HT-29 (cell line): ENCODE measurements at places on chromosomes 11 and 22.
A peak's percentile ranks its signal among the peaks of the same experiment; 100 is the strongest.

DNA sequence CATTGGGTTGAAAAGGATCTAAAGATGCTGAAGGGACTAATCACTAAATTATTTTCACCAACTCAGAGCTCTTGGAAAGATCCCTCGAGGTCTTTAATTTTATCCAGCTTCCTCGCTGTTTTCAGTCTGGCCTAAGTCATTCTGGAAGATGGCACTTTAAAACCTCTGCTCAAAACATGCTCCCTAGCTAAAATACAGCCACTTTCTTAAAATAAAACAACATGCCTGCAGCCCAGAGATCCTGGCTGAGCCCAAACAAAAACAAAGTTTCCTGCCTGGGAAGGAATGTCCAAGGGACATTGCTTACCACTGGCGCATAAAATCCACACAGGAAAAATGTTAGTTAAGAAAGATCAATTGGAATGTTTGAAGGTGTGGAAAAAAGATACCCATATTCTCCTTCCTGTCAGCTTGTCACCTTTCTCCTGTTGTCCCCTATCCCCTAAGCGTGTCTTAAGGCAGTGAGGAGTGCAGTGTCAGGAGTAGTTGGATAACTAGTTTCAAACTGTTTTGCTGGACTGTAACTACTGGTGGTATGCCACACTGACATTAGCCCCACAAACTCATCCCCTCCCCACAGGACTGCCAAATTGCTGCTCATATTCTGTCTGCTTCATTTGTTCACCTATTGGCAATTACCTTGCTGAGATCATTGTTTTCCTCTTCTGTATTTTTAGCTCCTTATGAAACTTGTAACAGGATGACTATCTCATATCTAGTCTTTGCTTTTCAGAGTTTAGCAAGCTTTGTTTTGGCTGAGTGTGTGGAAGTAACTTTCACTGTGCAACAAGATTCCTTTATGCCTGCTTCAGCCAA, 108.3 kb upstream of the SESN3 start:
- DNase-seq: no peak

DNA sequence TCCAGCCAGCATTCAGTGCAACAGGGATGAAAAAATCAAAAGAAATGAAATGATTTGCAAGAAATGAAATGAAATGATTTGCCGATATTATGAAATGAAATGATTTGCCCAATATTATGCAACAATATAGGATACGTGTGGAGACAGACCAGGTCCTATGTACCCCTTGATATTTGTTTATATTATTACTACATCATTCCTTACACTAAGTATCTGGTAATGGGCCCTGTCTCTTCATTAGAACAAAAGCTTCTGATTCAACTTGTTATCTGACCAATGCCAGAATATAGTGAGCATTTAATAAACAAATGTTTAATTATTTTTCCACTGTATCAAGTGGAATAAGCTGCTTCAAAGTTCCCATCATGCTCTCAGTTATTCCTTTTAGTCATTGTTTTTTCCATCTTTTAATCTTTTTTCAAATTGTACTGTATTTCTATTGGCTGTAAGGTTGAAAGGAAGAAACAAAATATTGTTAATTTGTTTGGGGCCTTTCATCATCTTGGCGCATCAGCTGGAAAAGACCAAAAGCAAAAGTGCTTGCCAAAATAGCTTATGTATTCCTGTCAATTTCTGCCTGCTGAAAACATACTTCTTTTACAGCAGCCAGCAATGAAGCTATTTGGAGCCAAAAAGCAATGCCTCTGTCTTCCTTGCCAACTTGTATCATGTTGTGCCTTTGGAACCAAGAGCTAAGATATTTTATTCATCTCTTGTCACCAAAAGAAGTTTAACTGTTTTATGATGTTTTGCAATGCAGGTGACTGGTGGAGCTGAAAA, 2314.9 kb downstream of the LRRC4C start:
- DNase-seq: no peak

GRCh38 chr11:102914238-102915043, 39.7 kb upstream of the MMP12 start:
- DNase-seq: peak; percentile 80

DNA sequence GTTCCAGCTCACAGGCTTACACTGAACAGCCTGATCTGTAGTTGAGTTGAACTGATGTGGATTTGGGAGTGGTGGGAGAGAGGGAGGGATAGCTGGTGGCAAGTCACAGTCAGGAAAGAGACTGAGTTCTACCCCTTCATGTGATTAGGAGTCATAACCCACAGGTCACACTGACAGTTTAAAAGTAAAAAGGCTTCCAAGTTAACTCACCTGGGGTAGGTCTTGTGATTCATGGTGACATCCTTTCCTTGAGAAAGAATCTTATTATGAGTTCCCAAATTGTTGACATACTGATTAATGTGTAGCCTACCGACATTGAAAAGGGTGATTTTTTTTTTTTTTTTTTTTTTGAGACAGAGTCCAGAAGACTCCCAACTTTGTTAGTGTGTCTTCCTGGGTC, 5.4 kb downstream of the IZUMO1R start:
- no peak for DNase-seq
